ENCODE measurements at places on chromosomes 6 and 20. TPM values are rescaled to one million over a fixed set of nuclear protein-coding genes. Genes with fewer than 3 reads are reported as not detected.

KCNK16 gene
- total RNA-seq = not detected

MYMX gene
- not detected for total RNA-seq

ARFGEF3 gene
- 0.11 TPM for total RNA-seq

NMBR gene
- total RNA-seq = not detected

HUS1B gene
- not detected for total RNA-seq

RAET1G gene
- 5.2 TPM for total RNA-seq

AGER gene
- total RNA-seq = 0.22 TPM

NKAIN4 gene
- total RNA-seq = not detected

PACSIN1 gene
- total RNA-seq = not detected

SLC25A27 gene
- total RNA-seq = 2.4 TPM

NKAIN2 gene
- total RNA-seq = not detected

GPX5 gene
- total RNA-seq = not detected

MARCKS gene
- 154 TPM for total RNA-seq

GRCh38 chr6:39530201-39530759, 194.9 kb downstream of the KIF6 start:
- peak; percentile 84 for DNase-seq
- H3K4me3 ChIP-seq = peak overlapping the region; percentile 54
- no peaks in the 10 kb centered on the region for H3K36me3 ChIP-seq
- no peak overlapping the region for H3K27ac ChIP-seq

- H3K4me3 ChIP-seq = no peak overlapping the region
- H3K36me3 ChIP-seq = no peaks in the 10 kb centered on the region
- H3K27me3 ChIP-seq = no peaks in the 10 kb centered on the region
- DNase-seq = no peak
Observed at GRCh38 chr20:10621149-10621548, 52.6 kb downstream of the JAG1 start.

- DNase-seq = peak; percentile 40
- peaks cover 33% of the 10 kb centered on the region for H3K4me1 ChIP-seq
- H3K27me3 ChIP-seq = no peaks in the 10 kb centered on the region
- no peak overlapping the region for H3K27ac ChIP-seq
- peak overlapping the region; percentile 99 for H3K4me3 ChIP-seq
- peaks cover 54% of the 10 kb centered on the region for H3K36me3 ChIP-seq
Observed at GRCh38 chr6:134170844-134171243, 118.4 kb upstream of the SLC2A12 start.

GRCh38 chr6:31386977-31387376, 16.4 kb upstream of the MICA start:
- H3K36me3 ChIP-seq = no peaks in the 10 kb centered on the region
- H3K27me3 ChIP-seq = no peaks in the 10 kb centered on the region
- H3K4me1 ChIP-seq = peaks cover 9% of the 10 kb centered on the region
- H3K27ac ChIP-seq = no peak overlapping the region

- no peaks in the 10 kb centered on the region for H3K4me1 ChIP-seq
- H3K27me3 ChIP-seq = peaks cover 11% of the 10 kb centered on the region
- no peak for DNase-seq
- H3K36me3 ChIP-seq = no peaks in the 10 kb centered on the region
- no peak overlapping the region for H3K4me3 ChIP-seq
Observed at GRCh38 chr20:57856658-57857057, 146.8 kb upstream of the PMEPA1 start.

- peak; percentile 7 for DNase-seq
- H3K27me3 ChIP-seq = no peaks in the 10 kb centered on the region
- H3K4me3 ChIP-seq = no peak overlapping the region
- H3K27ac ChIP-seq = no peak overlapping the region
- peaks cover 17% of the 10 kb centered on the region for H3K4me1 ChIP-seq
Observed at GRCh38 chr6:79070206-79070825, 7.7 kb downstream of the PHIP start.

DNA sequence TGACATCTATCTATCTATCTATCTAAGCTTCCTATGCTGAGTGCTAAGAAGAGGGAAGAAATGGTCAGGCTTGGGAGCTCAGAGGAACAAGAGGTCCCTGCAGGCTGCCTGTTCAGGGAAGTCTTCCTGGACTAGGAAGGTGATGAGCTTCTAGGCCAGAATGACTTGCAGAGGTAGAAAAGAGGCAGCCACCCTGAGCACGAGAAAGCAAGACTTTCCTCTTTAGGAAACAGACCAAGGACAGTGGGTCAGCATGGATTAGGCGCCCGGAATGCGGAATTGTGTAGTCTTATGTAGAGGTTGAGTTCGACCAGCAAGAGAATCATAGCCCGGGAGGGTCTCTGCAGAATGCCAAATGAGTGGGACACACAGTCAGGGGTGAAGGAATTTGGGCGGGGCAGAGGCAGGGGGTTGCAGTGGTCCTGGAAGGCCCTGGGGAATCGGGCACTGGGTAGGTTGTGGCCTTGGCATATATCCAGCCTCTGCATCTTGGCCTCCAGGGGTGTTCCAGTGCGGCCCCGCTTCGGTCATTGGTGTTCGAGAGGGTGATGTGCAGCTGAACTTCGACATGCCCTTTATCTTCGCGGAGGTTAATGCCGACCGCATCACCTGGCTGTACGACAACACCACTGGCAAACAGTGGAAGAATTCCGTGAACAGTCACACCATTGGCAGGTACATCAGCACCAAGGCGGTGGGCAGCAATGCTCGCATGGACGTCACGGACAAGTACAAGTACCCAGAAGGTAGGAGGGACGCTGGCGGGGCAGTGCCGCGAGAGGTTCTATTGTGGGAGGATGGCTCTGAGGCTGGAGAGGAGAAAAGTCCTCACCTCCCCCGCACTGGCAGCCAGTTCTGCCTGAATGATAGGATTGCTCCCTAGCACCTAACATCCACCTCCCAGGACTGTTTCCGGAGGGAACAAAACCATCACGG, 32.1 kb downstream of the TGM3 start:
- no peaks in the 10 kb centered on the region for H3K4me1 ChIP-seq
- H3K27ac ChIP-seq = no peak overlapping the region
- no peaks in the 10 kb centered on the region for H3K36me3 ChIP-seq

GRCh38 chr6:168578036-168578435, 137.1 kb downstream of the SMOC2 start:
- no peaks in the 10 kb centered on the region for H3K27me3 ChIP-seq
- DNase-seq = no peak
- H3K27ac ChIP-seq = no peak overlapping the region

- no peaks in the 10 kb centered on the region for H3K27me3 ChIP-seq
- no peaks in the 10 kb centered on the region for H3K4me1 ChIP-seq
- peak; percentile 40 for DNase-seq
- no peak overlapping the region for H3K4me3 ChIP-seq
- H3K27ac ChIP-seq = no peak overlapping the region
Observed at GRCh38 chr20:7113577-7114466, 346.3 kb downstream of the BMP2 start.

DNA sequence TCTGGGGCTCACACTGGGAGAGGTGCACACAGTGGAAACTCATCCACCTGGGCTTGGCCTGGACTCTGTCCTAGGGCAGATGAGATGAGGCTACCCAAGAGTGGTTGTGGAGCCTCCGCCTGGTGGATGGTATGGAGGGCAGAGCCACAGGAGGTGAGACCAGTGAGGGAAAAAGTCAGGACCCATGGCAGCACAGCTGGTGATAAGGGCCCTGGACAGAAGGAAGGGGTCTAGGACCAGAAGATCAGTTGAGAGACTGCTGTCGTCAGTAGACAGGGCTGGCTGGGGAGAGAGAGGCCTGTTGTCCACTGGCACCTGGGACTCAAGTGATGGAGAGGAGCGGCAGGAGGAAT, 29.8 kb downstream of the PLCG1 start:
- H3K4me1 ChIP-seq = 0 out of 2 replicates have a peak, but pooled peaks cover 6% of the 10 kb centered on the region
- no peak overlapping the region for H3K27ac ChIP-seq
- H3K27me3 ChIP-seq = no peaks in the 10 kb centered on the region
- no peak overlapping the region for H3K4me3 ChIP-seq

DNA sequence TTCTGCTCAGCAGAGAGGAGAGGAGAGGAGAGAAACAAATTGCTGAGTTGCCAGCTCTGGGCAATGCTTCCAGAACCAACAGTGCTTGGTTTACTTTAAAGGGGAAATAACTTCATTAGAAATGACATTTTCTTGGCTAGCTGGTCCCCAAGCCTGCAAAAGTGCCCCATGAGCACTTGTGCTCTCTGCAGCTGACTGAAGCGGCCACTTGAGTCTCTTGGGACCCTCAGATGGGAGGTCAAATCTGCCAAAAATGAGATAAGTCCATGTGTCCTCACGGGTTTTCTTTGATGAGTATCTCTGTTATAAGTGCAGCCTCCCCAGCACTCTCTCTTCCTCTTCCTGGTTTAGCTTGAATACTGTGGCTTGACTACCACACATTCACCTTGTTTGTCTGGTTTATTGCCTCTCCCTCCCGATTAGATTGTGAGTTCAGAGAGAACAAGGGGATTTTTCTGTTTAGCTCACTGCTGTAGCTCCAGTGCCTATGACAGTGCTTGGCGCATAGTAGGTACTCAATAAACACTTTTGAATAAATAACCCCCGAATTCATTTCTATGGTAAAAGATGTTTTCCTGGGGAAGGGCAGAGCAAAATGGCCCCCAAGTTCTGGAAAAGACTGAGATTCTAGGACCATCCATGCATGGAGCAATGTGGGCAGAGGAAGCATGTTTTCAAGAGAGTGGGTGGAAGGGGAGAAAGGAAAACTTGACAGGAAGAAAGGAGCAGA, 7.0 kb upstream of the RIN2 start:
- H3K4me3 ChIP-seq = no peak overlapping the region
- no peaks in the 10 kb centered on the region for H3K36me3 ChIP-seq
- no peaks in the 10 kb centered on the region for H3K4me1 ChIP-seq
- H3K27me3 ChIP-seq = no peaks in the 10 kb centered on the region
- H3K27ac ChIP-seq = no peak overlapping the region

GRCh38 chr6:117267054-117267347, 1.6 kb downstream of the VGLL2 start:
- no peak overlapping the region for H3K4me3 ChIP-seq
- DNase-seq = no peak
- H3K4me1 ChIP-seq = no peaks in the 10 kb centered on the region
- H3K27me3 ChIP-seq = peaks cover 67% of the 10 kb centered on the region

DNA sequence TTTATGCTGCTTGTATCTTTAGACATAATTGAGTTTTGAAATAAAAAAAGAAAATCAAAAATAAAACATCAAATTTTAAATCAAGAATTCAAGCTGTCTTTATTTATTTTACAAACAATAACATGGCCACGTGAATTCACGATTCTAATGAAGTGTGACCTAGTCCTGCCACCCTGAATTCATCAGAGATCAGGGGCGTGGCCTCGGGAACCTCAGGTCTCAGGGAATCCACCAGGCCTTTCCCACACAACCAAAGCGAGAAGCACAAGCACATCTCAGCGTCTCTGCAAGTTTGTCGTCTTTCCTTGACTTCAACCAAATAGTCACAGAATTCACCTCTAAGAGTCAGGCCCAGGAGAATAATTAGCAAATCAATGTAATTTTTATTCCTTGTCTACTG, 107.9 kb downstream of the DACT2 start:
- DNase-seq = no peak
- no peaks in the 10 kb centered on the region for H3K36me3 ChIP-seq
- no peak overlapping the region for H3K4me3 ChIP-seq
- peaks cover 2% of the 10 kb centered on the region for H3K4me1 ChIP-seq

DNA sequence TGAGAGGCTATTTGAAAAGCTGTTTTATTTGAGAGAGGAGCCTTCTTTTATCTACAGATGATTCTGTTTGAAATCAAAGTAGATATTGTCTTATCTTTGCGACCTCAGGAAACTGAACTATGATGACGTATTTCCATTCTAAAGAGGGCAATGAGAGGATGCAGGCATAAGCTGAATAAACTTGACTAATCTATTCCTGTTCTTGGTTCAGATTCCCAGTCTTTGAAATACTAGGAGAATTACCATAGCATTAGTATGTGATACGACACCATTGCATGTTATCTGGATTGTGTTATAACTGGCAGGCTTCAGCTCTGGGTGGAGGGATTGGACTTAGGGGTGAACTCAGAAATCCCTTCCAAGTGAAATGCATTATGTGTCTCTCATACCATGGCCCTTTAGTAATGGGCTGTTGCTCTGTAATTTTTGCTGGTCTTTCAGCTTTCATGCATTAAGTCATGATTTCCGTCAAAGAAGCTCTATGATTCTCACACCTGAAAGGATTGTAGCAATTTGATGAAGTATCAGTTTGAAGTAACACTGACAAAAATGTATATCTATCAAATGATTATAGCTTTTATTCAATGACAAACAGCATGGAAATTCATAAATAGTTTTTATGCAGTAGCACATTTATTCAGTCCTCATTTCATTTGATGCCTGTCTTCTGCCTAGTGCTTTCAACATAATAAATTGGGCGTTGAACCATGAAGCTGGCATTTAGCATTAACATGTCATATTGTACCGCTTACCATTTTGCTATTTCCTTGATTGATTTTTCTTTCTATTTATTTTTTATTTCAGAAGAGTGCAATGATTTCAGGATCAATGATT, 138.4 kb upstream of the SPACA1 start:
- H3K27ac ChIP-seq = no peak overlapping the region
- H3K36me3 ChIP-seq = no peaks in the 10 kb centered on the region
- DNase-seq = peak; percentile 7
- peaks cover 61% of the 10 kb centered on the region for H3K27me3 ChIP-seq
- H3K4me3 ChIP-seq = no peak overlapping the region

- H3K27ac ChIP-seq = no peak overlapping the region
- no peak for DNase-seq
- H3K27me3 ChIP-seq = no peaks in the 10 kb centered on the region
- no peak overlapping the region for H3K4me3 ChIP-seq
- no peaks in the 10 kb centered on the region for H3K36me3 ChIP-seq
Observed at GRCh38 chr6:93823489-93823888, 404.1 kb upstream of the EPHA7 start.

GRCh38 chr20:17570347-17571152, 675 bp downstream of the DSTN start:
- DNase-seq = peak; percentile 73
- H3K4me3 ChIP-seq = peak overlapping the region; percentile 95
- no peaks in the 10 kb centered on the region for H3K27me3 ChIP-seq
- H3K36me3 ChIP-seq = no peaks in the 10 kb centered on the region

- no peak overlapping the region for H3K4me3 ChIP-seq
- no peak overlapping the region for H3K27ac ChIP-seq
- no peaks in the 10 kb centered on the region for H3K36me3 ChIP-seq
- H3K27me3 ChIP-seq = peaks cover 11% of the 10 kb centered on the region
- H3K4me1 ChIP-seq = no peaks in the 10 kb centered on the region
Observed at GRCh38 chr20:59207742-59208357, 44.2 kb downstream of the ZNF831 start.

GRCh38 chr20:61748376-61748775, 317.3 kb downstream of the TAF4 start:
- no peaks in the 10 kb centered on the region for H3K36me3 ChIP-seq
- peak; percentile 32 for DNase-seq
- no peak overlapping the region for H3K4me3 ChIP-seq
- H3K4me1 ChIP-seq = 0 out of 2 replicates have a peak, but pooled peaks cover 3% of the 10 kb centered on the region
- no peak overlapping the region for H3K27ac ChIP-seq

DNA sequence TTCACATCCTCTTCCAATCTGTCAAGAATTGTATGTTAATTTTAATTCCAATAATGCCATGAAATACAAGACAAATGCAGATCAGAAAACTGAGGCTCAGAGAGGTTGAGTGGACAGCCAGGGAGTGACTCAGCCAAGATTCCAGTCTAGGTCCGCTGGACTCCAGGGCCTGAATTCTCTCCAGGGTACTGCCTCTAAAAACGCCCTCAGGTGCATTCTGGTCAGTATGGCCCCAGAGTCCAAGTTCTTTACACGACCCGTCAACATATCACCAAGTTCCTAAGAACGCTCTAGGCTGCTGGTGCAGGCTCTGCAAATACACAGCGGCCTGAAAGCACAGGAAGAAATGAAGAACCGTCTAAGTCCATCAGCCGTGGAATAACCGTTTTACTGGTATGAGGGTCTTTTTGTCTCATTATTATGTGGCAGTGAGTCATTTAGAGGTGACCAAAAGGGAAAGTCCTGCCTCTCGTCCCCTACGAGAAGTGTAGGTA, 709 bp upstream of the ASXL1 start:
- peak overlapping the region; percentile 93 for H3K27ac ChIP-seq
- H3K4me3 ChIP-seq = peak overlapping the region; percentile 78
- no peaks in the 10 kb centered on the region for H3K36me3 ChIP-seq
- peak; percentile 79 for DNase-seq
- peaks cover 46% of the 10 kb centered on the region for H3K4me1 ChIP-seq
- no peaks in the 10 kb centered on the region for H3K27me3 ChIP-seq

Measured in GM23248 (cell line).